Stromal cell of bone marrow (primary cell): ENCODE measurements at places on chromosomes 1 and 21.

- DNase-seq: no peak
These were observed 261.3 kb downstream of the TNR start for GRCh38 chr1:175482071-175482451.

- DNase-seq: no peak
These were observed 51.9 kb upstream of the SYNC start for GRCh38 chr1:32754317-32755097.

- DNase-seq: no peak
These were observed 22.1 kb upstream of the SLC44A3 start for GRCh38 chr1:94798054-94798453.

GRCh38 chr1:224689374-224689773 is 73.3 kb downstream of the CNIH3 start:
- DNase-seq: no peak

GRCh38 chr1:27374362-27375086 is at the start of gene FCN3:
Gene FCN3, minus strand, starts transcription at chr1:27374824. Its CDS starts 6 bp downstream, at chr1:27374818.
- DNase-seq: no peak

GRCh38 chr1:160539990-160540858 is 17.2 kb upstream of the SLAMF6 start:
- DNase-seq: no peak

- no peak for DNase-seq
These were observed 143.6 kb downstream of the VAV3 start for GRCh38 chr1:107821340-107821739.

DNA sequence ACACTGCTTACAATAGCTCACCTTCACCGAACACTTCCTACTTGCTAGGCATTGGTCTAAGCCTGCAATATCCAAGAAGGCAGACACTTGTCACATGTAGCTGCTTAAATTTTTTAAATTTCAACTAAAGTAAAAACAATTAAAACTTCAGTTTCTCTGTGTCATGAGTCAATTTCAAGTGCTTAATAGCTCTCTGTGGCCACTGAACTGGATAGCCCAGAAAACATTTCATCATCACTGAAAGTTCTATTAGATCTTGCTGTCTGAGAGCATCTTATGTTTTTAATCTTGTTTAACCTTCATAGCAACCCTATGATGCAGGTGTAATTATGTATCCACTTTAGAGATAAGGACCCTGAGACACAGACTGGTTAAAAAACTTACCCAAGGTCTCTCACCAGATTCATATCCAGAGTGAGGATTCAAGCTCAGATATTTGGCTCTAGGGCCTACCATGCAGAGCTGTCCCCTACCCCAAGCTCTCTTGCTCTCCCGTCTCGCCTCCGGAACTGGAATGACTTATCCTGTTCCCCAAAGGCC is 2.6 kb upstream of the FCRL6 start:
- no peak for DNase-seq

- peak; percentile 28 for DNase-seq
These were observed 30.2 kb upstream of the IGSF3 start for GRCh38 chr1:116697548-116698243.

DNA sequence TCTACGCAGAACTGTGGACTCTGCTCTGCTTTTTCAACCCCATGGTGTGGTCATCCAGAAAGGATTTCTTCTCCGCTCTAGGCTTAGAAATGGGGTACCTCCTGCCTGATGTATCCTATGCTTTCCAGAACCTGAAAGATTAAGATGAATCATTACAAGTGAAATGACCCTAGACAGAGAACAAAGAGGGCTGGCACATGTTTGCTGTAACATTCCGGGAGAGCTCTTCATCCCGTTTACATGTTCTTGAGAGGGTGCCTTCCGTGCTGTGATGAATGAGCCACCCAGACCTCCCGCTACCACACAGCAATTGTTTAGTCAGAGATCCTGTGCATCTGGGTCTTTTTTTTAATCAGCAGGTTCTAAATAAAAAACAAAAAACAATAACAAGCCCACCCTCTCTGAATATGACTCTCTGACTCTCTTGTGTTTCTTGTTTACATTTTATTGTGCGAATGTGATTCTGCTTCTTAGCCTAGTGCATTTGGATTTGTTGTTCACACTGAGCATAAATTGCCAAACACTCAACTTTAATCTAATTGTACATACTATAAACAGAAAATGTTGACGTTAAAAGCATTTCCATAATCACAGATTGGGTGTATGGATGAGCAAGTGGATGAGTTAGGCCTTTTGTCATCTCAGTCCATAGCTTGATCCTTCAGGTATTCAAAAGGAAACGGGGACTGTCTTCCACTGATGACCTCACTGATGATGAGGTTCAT is 87.1 kb downstream of the GPR88 start:
- no peak for DNase-seq

DNA sequence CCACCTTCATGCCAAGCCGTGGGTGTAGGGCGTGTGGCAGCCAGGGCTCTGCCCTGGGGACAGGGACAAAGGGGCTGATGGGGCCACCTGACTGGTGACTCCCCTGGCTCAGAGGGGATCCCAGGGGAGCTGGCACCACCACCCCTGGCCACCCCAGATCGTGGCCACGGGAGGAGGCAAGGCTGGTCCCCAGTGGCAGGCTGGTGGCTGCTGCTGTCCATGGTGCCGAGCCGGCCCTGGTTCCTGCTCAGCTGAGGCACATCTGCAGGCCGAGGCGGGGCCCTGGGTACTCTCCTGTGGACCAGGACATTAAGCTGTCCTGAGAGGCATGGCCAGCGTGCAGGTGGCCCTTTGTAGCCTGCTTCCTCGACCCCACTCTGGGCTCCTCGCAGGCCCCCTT is 6.5 kb downstream of the PLCH2 start:
- DNase-seq: no peak

- no peak for DNase-seq
These were observed 134.0 kb upstream of the ARHGEF16 start for GRCh38 chr1:3320246-3321152.

- DNase-seq: no peak
These were observed 2.4 kb downstream of the BEST4 start for GRCh38 chr1:44785501-44786137.

GRCh38 chr1:209667708-209668107 is 7.5 kb upstream of the G0S2 start:
- DNase-seq: no peak

GRCh38 chr1:206070627-206071304 is 17.8 kb downstream of the RHEX start:
- no peak for DNase-seq

DNA sequence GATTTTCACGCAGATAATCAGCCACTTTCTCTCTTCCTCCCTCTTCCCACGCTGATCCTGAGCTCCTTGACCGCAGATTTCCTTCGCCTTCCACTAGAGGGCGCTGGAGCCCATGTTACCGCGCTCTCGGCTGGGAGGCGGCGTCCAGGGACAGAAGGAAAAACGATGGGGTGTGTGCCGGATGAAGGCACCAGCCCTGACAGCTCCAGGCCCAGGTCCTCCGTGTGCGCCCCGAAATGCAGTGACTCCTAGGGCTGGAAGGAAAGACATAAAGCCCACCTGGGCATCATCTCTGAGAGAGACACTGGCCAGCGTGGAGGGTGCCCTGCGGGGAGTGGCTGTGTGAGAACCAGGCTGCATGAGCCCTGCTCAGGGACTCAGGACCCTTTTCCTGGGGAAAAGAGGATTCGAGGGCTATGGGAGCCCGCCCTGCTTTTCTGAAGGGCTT is 44.9 kb upstream of the CYP2J2 start:
- DNase-seq: peak; percentile 31
